ENCODE measurements at places on chromosomes 7 and 10. TPM values are rescaled to one million over a fixed set of nuclear protein-coding genes. Genes with fewer than 3 reads are reported as not detected.

The NUTM2D gene
- total RNA-seq, result 0.43 TPM

The GRM8 gene
- not detected for total RNA-seq

The ANKRD2 gene
- total RNA-seq, result 0.86 TPM

The AS3MT gene
- 5.2 TPM for total RNA-seq

The FFAR4 gene
- not detected for total RNA-seq

The KCNIP2 gene
- 0.86 TPM for total RNA-seq

The PLAU gene
- 111 TPM for total RNA-seq

The IFIT1 gene
- 70.8 TPM for total RNA-seq

The RBM20 gene
- 0.32 TPM for total RNA-seq

The C10orf53 gene
- total RNA-seq, result not detected

The UNCX gene
- total RNA-seq, result not detected

The PRF1 gene
- not detected for total RNA-seq

The ST8SIA6 gene
- not detected for total RNA-seq

The SLC4A2 gene
- 102 TPM for total RNA-seq

The HOXA3 gene
- total RNA-seq, result 11.7 TPM
